CD4-positive, alpha-beta T cell (primary cell): ENCODE measurements at places on chromosomes 13 and 19.

DNA sequence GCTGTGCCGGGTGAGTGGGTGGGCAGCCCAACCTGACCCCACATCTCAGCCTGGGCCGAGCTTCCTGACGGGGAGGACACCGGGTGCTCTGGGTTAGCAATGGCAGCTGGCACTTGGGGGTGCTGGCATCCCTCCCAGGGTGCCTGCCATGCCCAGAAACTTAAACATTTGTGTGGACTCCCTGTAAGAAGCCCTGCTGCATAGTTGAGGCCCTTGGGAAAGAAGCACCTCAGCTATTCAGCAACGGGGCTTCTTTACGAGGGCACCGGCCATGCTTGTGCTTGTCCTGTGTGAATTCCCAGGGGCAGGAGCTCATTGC, 33.8 kb upstream of the MEDAG start:
- no peak overlapping the region for H3K27ac ChIP-seq
- H3K4me1 ChIP-seq: no peaks in the 10 kb centered on the region
- H3K4me3 ChIP-seq: no peak overlapping the region
- no peaks in the 10 kb centered on the region for H3K27me3 ChIP-seq
- no peaks in the 10 kb centered on the region for H3K36me3 ChIP-seq

DNA sequence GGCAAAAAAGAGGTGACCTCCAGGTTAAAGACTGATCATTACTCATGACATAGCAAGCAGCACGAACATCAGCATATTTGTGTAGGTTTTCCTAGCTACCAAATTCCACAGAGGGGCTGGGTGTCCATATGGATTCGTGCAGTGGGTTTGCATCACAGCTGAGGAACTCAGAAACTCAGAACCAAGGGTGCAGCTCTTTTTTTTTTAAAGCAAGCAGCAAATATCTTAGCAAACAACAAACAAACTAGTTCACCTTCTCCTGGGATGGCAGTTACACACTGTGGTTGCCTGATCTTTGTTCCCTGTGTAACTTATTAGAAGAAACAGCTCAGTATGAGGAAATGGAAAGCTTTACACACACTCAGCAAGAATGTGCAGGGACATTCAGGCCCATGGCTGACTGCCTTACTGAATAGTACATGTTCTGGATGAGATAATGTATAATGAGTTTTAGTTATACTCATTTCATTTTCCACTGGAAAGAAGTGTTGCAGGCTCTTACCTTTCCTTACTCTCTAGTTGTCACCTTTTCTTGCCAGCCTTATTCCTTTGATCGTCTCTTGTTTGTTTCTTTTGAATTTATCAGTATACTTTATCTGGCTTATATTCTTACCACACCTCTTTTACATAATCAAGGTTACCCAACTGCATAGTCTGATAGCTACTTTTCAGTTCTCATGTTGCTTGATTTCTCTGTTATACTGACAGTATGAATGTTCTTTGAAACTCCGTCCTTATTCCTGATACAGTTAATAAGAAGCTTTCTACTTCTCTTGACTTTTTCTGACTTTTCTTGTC, 4.3 kb downstream of the NDFIP2 start:
- no peak overlapping the region for H3K27ac ChIP-seq
- no peaks in the 10 kb centered on the region for H3K36me3 ChIP-seq
- no peak for DNase-seq

DNA sequence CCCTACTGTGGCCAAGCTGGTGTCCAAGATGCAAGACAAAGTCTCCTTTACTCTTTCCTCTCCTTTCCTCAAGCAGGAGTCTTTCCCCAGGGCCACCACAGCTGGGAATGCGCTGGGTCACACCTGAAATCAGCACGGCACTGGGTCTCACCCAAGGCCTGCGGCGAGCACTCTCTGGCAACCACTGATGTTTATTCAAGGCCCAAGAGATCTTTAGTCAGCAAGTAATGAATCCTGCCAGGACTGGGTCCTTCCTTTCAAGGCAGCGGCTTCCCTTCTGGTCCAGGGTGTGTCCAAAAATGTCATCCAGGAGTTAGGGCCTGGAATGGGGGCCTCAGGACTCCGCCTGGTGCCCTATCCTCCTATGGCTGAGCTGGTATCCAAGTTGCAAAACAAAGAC, 24.1 kb downstream of the BLOC1S3 start:
- H3K27ac ChIP-seq: no peak overlapping the region
- H3K36me3 ChIP-seq: no peaks in the 10 kb centered on the region
- no peaks in the 10 kb centered on the region for H3K27me3 ChIP-seq
- no peak for DNase-seq
- H3K4me3 ChIP-seq: no peak overlapping the region

DNA sequence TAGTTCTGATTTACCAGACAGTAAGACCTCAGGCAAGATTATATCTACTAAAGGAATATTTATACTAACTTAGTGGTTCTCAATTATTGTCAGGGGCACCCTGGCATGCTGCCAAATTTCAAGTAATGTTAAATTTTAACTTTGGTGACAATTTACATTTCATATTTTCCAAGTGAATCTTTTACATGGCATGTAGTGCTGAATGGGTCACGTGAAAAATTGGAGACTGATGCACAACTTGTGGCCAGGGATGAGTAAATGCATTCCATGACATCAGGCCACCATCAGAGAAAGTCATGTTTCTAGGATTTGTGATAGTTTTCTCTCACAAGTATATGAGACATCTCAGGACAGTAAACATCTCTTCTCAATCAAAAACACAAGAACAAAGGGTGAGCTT, 202.6 kb upstream of the SOX21 start:
- DNase-seq: no peak
- no peaks in the 10 kb centered on the region for H3K36me3 ChIP-seq
- no peaks in the 10 kb centered on the region for H3K27me3 ChIP-seq
- no peak overlapping the region for H3K4me3 ChIP-seq
- no peak overlapping the region for H3K27ac ChIP-seq
- no peaks in the 10 kb centered on the region for H3K4me1 ChIP-seq

GRCh38 chr19:58408152-58409009, at the start of gene ZNF584:
ZNF584 (plus strand) TSS chr19:58408649; CDS start chr19:58409148, 499 bp downstream.
- H3K4me3 ChIP-seq: peak within 1 kb of the TSS; percentile 92
- H3K27me3 ChIP-seq: no peaks in the 10 kb centered on the region
- peak; percentile 88 for DNase-seq
- H3K4me1 ChIP-seq: peaks cover 27% of the 10 kb centered on the region

- peak; percentile 87 for DNase-seq
- peaks cover 15% of the 10 kb centered on the region for H3K4me1 ChIP-seq
- no peaks in the 10 kb centered on the region for H3K36me3 ChIP-seq
- peak within 1 kb of the TSS; percentile 50 for H3K4me3 ChIP-seq
- H3K27me3 ChIP-seq: no peaks in the 10 kb centered on the region
Observed at GRCh38 chr19:56671613-56671994, at the start of gene ZNF835. ZNF835 (minus strand) TSS chr19:56671757; CDS start chr19:56665198, 6,559 bp downstream.

DNA sequence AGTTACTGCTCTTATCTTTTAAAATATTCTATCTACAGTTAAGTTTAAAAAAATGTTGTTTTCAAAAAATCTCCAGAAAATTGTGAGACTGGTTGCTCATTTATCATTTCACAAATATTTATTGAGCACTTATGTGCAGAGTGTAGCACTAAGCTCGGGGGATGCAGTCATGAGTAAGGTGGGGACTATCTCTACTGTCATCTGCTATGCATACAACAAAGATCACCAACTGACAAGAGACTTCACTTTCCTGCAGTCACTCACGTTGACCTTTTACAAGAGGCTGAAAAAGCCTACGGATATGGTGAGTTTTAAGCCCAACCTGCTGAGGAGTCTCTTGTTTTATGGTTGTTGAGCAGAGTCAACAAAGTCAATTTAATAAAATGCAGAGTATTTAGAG, 392.5 kb downstream of the KLF12 start:
- H3K4me3 ChIP-seq: no peak overlapping the region
- no peaks in the 10 kb centered on the region for H3K27me3 ChIP-seq
- no peak overlapping the region for H3K27ac ChIP-seq
- DNase-seq: no peak
- H3K36me3 ChIP-seq: peaks cover 15% of the 10 kb centered on the region

- H3K4me1 ChIP-seq: peaks cover 14% of the 10 kb centered on the region
- H3K27me3 ChIP-seq: no peaks in the 10 kb centered on the region
- peak overlapping the region; percentile 96 for H3K4me3 ChIP-seq
Observed at GRCh38 chr13:78659732-78660494, 958 bp upstream of the OBI1 start.

DNA sequence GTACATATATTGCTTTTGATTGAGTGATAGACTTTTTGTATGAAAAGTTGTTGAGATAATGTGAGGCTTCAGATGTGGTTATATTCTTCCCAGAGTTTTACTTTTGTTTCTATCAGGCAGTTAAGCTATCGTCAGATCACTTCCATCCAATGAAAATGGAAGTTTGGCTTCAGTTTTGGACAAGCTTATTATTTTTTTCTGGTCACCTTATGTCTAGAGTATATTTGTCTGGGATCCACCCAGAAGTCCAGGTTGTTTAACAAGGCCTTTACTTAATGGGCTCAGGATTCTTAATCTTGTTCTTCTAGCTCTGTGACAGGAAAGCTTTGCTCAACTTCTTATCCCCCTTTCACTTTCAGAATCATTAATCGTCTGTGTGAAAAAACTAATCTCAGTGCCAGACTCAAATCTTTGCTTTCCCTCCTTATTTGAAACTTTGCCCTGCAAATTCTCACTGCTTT, 150.9 kb downstream of the PDS5B start:
- peak overlapping the region; percentile 53 for H3K4me3 ChIP-seq
- H3K27me3 ChIP-seq: no peaks in the 10 kb centered on the region
- H3K27ac ChIP-seq: peak overlapping the region; percentile 50
- no peak for DNase-seq
- peaks cover 6% of the 10 kb centered on the region for H3K36me3 ChIP-seq
- H3K4me1 ChIP-seq: no peaks in the 10 kb centered on the region

DNA sequence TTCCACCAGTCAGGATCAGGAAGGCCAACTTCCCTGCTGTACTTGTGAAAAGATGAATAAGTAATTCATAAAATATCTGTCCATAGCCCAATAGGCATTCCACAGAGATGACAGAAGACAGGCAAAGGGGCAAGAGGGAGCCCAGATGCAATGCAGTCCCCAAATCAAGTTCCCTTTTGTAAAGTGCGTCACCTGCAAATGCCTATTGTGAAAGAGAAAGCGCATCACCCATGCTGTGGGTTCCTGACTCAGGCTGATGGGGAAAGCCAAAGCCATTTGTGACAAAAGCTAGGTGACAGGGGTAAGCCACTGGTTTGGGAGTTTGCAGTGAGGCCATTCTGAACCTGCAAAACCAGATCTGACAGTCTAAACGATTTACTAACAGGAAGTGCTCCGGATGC, 157.5 kb upstream of the ZNF536 start:
- no peak overlapping the region for H3K4me3 ChIP-seq
- no peaks in the 10 kb centered on the region for H3K36me3 ChIP-seq
- peak; percentile 4 for DNase-seq
- H3K4me1 ChIP-seq: no peaks in the 10 kb centered on the region

- H3K27me3 ChIP-seq: no peaks in the 10 kb centered on the region
- H3K4me3 ChIP-seq: no peak overlapping the region
Observed at GRCh38 chr19:46697204-46697960, 19.5 kb downstream of the PRKD2 start.

DNA sequence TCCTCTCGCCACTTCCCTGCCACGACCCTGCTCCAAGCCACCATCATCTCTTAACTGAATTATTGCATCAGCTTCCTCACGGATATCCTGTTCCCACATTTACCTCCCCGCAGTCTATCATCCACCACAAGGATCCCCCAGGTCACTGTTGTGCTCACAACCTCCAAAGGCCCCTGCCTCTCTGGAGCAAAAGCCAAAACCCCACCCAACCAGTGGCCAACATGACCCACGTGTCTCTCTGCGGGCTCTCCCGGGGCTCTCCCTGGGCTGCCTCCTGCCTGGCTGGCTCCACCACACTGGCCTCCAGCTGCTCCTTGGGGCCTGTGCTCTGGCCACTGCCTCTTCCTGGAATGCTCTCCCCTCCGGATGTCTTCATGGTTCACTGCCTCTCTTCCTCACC, 809.3 kb downstream of the UQCRFS1 start:
- H3K36me3 ChIP-seq: no peaks in the 10 kb centered on the region
- H3K4me1 ChIP-seq: no peaks in the 10 kb centered on the region
- H3K27ac ChIP-seq: no peak overlapping the region
- no peak for DNase-seq
- no peaks in the 10 kb centered on the region for H3K27me3 ChIP-seq

- no peaks in the 10 kb centered on the region for H3K4me1 ChIP-seq
- H3K36me3 ChIP-seq: no peaks in the 10 kb centered on the region
- H3K27ac ChIP-seq: no peak overlapping the region
- no peak for DNase-seq
- H3K27me3 ChIP-seq: no peaks in the 10 kb centered on the region
Observed at GRCh38 chr13:50587645-50588373, 255.7 kb downstream of the DLEU7 start.

- H3K27ac ChIP-seq: no peak overlapping the region
- no peaks in the 10 kb centered on the region for H3K36me3 ChIP-seq
- H3K27me3 ChIP-seq: no peaks in the 10 kb centered on the region
- H3K4me1 ChIP-seq: no peaks in the 10 kb centered on the region
Observed at GRCh38 chr19:52248241-52248640, 21.1 kb upstream of the ZNF766 start.

GRCh38 chr13:20980430-20980829, 77.9 kb upstream of the XPO4 start:
- H3K27ac ChIP-seq: no peak overlapping the region
- DNase-seq: no peak
- no peaks in the 10 kb centered on the region for H3K4me1 ChIP-seq
- H3K27me3 ChIP-seq: no peaks in the 10 kb centered on the region
- no peaks in the 10 kb centered on the region for H3K36me3 ChIP-seq

DNA sequence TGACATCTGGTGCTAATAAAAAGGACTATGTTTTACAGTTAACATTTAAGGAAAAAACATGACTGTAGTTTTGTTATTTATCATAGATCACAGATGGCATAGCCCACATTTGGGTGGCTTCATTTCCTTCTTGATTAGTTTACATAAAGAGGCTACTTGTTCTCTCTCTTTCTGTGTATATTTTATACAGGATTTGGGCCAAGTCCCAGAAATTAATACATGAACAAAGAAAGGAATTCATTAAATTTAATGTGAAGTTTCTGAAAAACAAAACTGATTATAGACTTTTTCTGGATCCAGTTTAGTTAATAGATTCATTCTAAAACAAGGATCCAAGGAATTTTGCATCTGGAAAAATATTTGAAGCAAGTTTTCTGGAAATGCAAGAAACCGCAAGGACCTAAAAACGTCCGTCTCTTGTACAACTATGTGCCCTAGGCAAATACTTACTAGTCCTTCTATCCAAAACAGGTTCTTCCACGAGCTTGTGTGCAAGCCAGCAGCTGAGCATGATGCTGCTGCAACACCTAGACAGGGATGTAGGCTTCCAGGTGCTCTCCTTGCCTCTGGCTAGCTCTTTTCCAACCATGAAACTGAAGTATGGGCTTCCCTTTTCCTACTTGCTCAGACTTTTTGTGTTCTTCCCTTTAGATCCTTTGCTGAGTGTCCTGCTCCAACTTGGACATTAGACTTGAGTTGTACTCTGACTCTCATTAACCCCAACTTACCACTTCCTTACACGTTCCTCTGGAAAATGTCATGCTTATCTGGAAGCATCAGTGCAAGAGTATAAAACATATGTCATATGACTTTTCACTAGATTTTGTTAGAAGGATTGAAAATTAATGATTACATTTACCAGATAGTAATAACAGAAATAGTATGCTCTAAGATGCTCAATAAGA, 161.5 kb upstream of the STARD13 start:
- no peaks in the 10 kb centered on the region for H3K4me1 ChIP-seq
- no peak overlapping the region for H3K27ac ChIP-seq
- H3K36me3 ChIP-seq: no peaks in the 10 kb centered on the region
- H3K4me3 ChIP-seq: no peak overlapping the region
- DNase-seq: no peak
- H3K27me3 ChIP-seq: no peaks in the 10 kb centered on the region
